Smooth muscle cell of bladder (primary cell): ENCODE measurements at places on chromosomes 3 and 15. TPM values are rescaled to one million over a fixed set of nuclear protein-coding genes. Genes with fewer than 3 reads are reported as not detected.

POMGNT2 gene
- total RNA-seq: 10.1 and 17.9 TPM in 2 replicates

ARGFX gene
- total RNA-seq: not detected in 2 replicates

RAD51 gene
- 1.4 and 1.6 TPM in 2 replicates for total RNA-seq

ANKUB1 gene
- not detected in 2 replicates for total RNA-seq

HIGD1A gene
- 103 and 123 TPM in 2 replicates for total RNA-seq

CHRNA3 gene
- not detected in 2 replicates for total RNA-seq

PPP1R14D gene
- total RNA-seq: not detected in 2 replicates

CD200R1 gene
- total RNA-seq: under 0.01 TPM in 1 of 2 replicates, not detected in the other

NR2E3 gene
- total RNA-seq: 0.14 and 0.18 TPM in 2 replicates

WDR93 gene
- under 0.01 and 0.14 TPM in 2 replicates for total RNA-seq

HYAL1 gene
- total RNA-seq: 1.6 and 2.5 TPM in 2 replicates

TLR9 gene
- under 0.01 TPM in 1 of 2 replicates, not detected in the other for total RNA-seq

SLC9A9 gene
- 10.3 and 16.8 TPM in 2 replicates for total RNA-seq

PLA2G4D gene
- not detected in 2 replicates for total RNA-seq

SI gene
- total RNA-seq: not detected in 2 replicates

ESYT3 gene
- 0.28 and 0.83 TPM in 2 replicates for total RNA-seq

SLC51B gene
- total RNA-seq: 0.55 and 2.0 TPM in 2 replicates

ZNF717 gene
- total RNA-seq: 18.8 and 19.5 TPM in 2 replicates

RFX7 gene
- total RNA-seq: 3.0 and 3.1 TPM in 2 replicates

SLC7A14 gene
- total RNA-seq: 4.1 TPM in 2 replicates

SPINT1 gene
- total RNA-seq: 0.18 and 0.43 TPM in 2 replicates

SSUH2 gene
- total RNA-seq: under 0.01 TPM in 1 of 2 replicates, not detected in the other

LRTM1 gene
- total RNA-seq: not detected in 2 replicates

CNBP gene
- 265 and 277 TPM in 2 replicates for total RNA-seq

GOLIM4 gene
- 69.0 and 110 TPM in 2 replicates for total RNA-seq

P2RY1 gene
- 1.1 and 4.4 TPM in 2 replicates for total RNA-seq

CHRFAM7A gene
- total RNA-seq: 0.14 TPM in 1 of 2 replicates, not detected in the other

HRG gene
- under 0.01 TPM in 1 of 2 replicates, not detected in the other for total RNA-seq

CNTN4 gene
- 2.9 and 7.3 TPM in 2 replicates for total RNA-seq

SPATA12 gene
- not detected in 2 replicates for total RNA-seq

MNS1 gene
- total RNA-seq: 0.65 and 1.1 TPM in 2 replicates

ECT2 gene
- total RNA-seq: 12.0 and 14.9 TPM in 2 replicates

TRAT1 gene
- total RNA-seq: not detected in 2 replicates

SEMA3B gene
- 16.5 and 31.8 TPM in 2 replicates for total RNA-seq

GRK7 gene
- total RNA-seq: 0.09 TPM in 1 of 2 replicates, not detected in the other

TAGLN3 gene
- total RNA-seq: 0.71 and 0.74 TPM in 2 replicates

TTLL13 gene
- total RNA-seq: 0.09 and 0.14 TPM in 2 replicates

CHRM5 gene
- under 0.01 TPM in 2 replicates for total RNA-seq

WNT7A gene
- total RNA-seq: under 0.01 TPM in 1 of 2 replicates, not detected in the other

MAP6D1 gene
- 0.57 and 1.6 TPM in 2 replicates for total RNA-seq

C3orf20 gene
- under 0.01 and 0.09 TPM in 2 replicates for total RNA-seq

CIB1 gene
- total RNA-seq: 41.2 and 46.6 TPM in 2 replicates

SPINK8 gene
- not detected in 2 replicates for total RNA-seq

LINGO1 gene
- not detected in 2 replicates for total RNA-seq

GLDN gene
- 26.8 and 75.1 TPM in 2 replicates for total RNA-seq
